Vein endothelial cell (primary cell): ENCODE measurements at places on chromosomes 4 and X. TPM values are rescaled to one million over a fixed set of nuclear protein-coding genes. Genes with fewer than 3 reads are reported as not detected.

TCEAL3 gene
- total RNA-seq, result 7.9 and 10.5 TPM in 2 replicates

SMR3B gene
- total RNA-seq, result not detected in 2 replicates

CNGA1 gene
- total RNA-seq, result not detected in 2 replicates

PPEF1 gene
- total RNA-seq, result not detected in 2 replicates

ZFP42 gene
- total RNA-seq, result not detected in 2 replicates

CCDC110 gene
- total RNA-seq, result 0.19 and 1.6 TPM in 2 replicates

CXCL11 gene
- total RNA-seq, result 3.9 and 5.2 TPM in 2 replicates

ODAM gene
- total RNA-seq, result not detected in 2 replicates

MAGEA1 gene
- not detected in 2 replicates for total RNA-seq

POU4F2 gene
- not detected in 2 replicates for total RNA-seq

SSX2 gene
- total RNA-seq, result not detected in 2 replicates

TMPRSS11B gene
- not detected in 2 replicates for total RNA-seq

MAB21L2 gene
- total RNA-seq, result 0.33 and 0.48 TPM in 2 replicates

SASH3 gene
- total RNA-seq, result under 0.01 TPM in 1 of 2 replicates, not detected in the other

CPZ gene
- total RNA-seq, result 0.10 TPM in 1 of 2 replicates, not detected in the other

SNCA gene
- 94.4 and 107 TPM in 2 replicates for total RNA-seq

IL2 gene
- not detected in 2 replicates for total RNA-seq

CLIC2 gene
- total RNA-seq, result 10.8 and 16.8 TPM in 2 replicates

MAGEC2 gene
- total RNA-seq, result not detected in 2 replicates

GLRA3 gene
- not detected in 2 replicates for total RNA-seq

MAGEA10 gene
- not detected in 2 replicates for total RNA-seq

AKAP4 gene
- under 0.01 TPM in 1 of 2 replicates, not detected in the other for total RNA-seq

UGT2B17 gene
- not detected in 2 replicates for total RNA-seq

ZCCHC13 gene
- not detected in 2 replicates for total RNA-seq

SH3TC1 gene
- 142 and 148 TPM in 2 replicates for total RNA-seq

SSX4 gene
- total RNA-seq, result not detected in 2 replicates

SMIM31 gene
- total RNA-seq, result not detected in 2 replicates

ZGRF1 gene
- total RNA-seq, result 8.2 and 17.4 TPM in 2 replicates

PCDH11X gene
- not detected in 2 replicates for total RNA-seq

IL1RAPL1 gene
- 0.29 and 0.65 TPM in 2 replicates for total RNA-seq

DACH2 gene
- not detected in 2 replicates for total RNA-seq

PSAPL1 gene
- total RNA-seq, result not detected in 2 replicates

MAGEA11 gene
- not detected in 2 replicates for total RNA-seq

VCX3A gene
- total RNA-seq, result not detected in 2 replicates

DIPK2B gene
- total RNA-seq, result 104 and 141 TPM in 2 replicates

RIBC1 gene
- total RNA-seq, result 0.19 TPM in 1 of 2 replicates, not detected in the other

ASB9 gene
- 9.1 and 14.2 TPM in 2 replicates for total RNA-seq

KLB gene
- total RNA-seq, result under 0.01 TPM in 1 of 2 replicates, not detected in the other

CT45A1 gene
- total RNA-seq, result not detected in 2 replicates

ADH1C gene
- not detected in 2 replicates for total RNA-seq

ZFP92 gene
- 0.33 and 0.57 TPM in 2 replicates for total RNA-seq

SRPX2 gene
- 39.4 and 129 TPM in 2 replicates for total RNA-seq

GYG2 gene
- under 0.01 TPM in 1 of 2 replicates, not detected in the other for total RNA-seq

MID1 gene
- total RNA-seq, result 36.6 and 42.0 TPM in 2 replicates

ADGRG4 gene
- under 0.01 TPM in 1 of 2 replicates, not detected in the other for total RNA-seq

FABP2 gene
- total RNA-seq, result not detected in 2 replicates

DCLK2 gene
- 2.9 and 4.6 TPM in 2 replicates for total RNA-seq

TREX2 gene
- total RNA-seq, result 2.0 and 5.9 TPM in 2 replicates

EMD gene
- total RNA-seq, result 40.6 and 56.5 TPM in 2 replicates

BST1 gene
- total RNA-seq, result 22.0 and 49.3 TPM in 2 replicates

GUCY1B1 gene
- total RNA-seq, result 4.7 and 5.6 TPM in 2 replicates

PF4V1 gene
- total RNA-seq, result not detected in 2 replicates

CDX4 gene
- total RNA-seq, result not detected in 2 replicates

TAF9B gene
- total RNA-seq, result 23.2 and 28.1 TPM in 2 replicates

CSAG2 gene
- total RNA-seq, result not detected in 2 replicates

ERCC6L gene
- total RNA-seq, result 2.3 and 6.3 TPM in 2 replicates

RENBP gene
- 9.8 and 10.0 TPM in 2 replicates for total RNA-seq

TACR3 gene
- total RNA-seq, result not detected in 2 replicates
